ENCODE measurements at places on chromosomes 3 and 15.

GRCh38 chr3:171614318-171614921, 154.2 kb upstream of the TNIK start:
- DNase-seq: no peak

DNA sequence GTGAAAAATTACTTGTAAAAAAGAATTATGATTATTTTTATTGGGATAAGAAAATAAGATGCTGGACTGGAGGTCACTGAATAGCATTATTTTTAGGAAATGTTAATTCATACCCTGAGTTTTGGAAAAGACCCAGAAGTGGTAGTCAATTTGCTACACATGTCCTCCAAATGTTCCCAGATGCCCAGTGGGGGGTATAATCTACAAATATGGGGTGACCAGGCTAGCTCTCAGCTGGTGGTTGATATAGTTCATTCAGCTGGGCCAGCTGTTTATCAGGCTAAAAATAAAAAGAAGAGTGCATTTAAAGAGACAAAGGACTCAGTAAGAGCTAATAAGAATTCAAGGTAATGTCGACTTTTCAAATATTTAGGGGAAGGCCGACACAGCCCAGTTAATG, 402.0 kb upstream of the GOLIM4 start:
- DNase-seq: no peak

- DNase-seq: no peak
Measured at GRCh38 chr3:34225821-34226366, 427.5 kb downstream of the PDCD6IP start.

- no peak for DNase-seq
Measured at GRCh38 chr3:134680796-134681521, 30.1 kb upstream of the KY start.

DNA sequence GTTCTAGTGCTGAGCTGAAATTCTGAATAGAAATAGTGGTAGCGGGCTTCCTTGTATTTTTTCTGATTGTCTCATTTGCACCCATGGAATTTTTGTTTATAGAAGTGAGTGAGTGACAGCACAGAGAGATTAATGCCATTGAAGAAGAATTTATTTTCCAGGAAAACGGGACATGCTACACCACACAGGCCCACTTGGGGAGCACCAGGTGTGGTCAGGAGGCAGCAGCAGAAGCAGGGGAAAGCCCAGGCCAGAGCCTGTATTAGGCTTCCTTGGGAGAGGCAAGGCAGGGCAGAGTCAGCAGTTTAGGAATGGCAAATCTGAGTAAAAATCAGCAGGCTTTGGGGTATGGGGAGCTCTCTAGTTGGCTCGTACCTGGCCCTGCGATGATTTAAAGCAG, 88.4 kb upstream of the ATP11B start:
- DNase-seq: no peak

- no peak for DNase-seq
Measured at GRCh38 chr3:127772273-127772672, 50.0 kb downstream of the MGLL start.

DNA sequence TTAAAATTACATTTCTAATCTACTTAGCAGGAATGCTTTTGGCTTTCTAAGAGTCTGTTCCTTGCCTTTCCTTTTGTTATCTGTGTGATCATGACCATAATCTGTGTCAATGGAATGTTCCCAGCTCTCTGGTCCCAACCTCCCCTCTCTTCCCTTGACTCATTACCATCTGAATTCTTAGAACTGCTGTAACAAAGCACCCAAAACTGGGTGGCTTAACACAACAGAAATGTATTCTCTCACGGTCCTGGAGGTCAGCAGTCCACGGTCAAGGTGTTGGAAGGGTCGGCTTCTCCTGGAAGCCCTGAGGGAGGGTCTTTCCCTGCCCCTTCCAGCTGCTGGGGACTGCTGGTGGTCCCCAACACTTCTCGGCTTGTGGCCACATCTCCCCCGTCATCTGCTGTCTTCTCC, 81.1 kb downstream of the LRRK1 start:
- DNase-seq: no peak

- DNase-seq: peak; percentile 80
Measured at GRCh38 chr15:82749951-82750830, 40.5 kb upstream of the AP3B2 start.

- DNase-seq: no peak
Measured at GRCh38 chr15:53869044-53869805, 109.0 kb upstream of the UNC13C start.

GRCh38 chr3:61903074-61903473, 341.7 kb downstream of the PTPRG start:
- no peak for DNase-seq

DNA sequence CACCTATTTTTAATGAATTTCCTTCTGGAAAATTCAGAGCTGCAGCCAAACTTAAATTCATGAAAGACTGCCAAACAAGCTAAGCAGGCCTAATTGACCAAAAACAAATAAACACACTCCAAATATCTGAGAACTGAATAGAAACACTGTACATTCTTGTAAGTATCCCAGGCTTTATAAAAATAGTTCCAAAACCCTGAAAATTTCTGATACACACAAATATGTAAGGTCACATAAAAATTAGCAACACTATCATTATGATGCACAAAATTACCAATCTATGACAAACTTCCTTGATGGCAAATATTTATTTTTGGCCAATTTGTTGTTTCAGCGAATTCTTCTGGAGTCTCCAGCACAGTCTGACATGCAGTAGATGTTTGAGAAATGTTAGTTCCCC, 117.9 kb upstream of the UBE2E2 start:
- DNase-seq: no peak

GRCh38 chr3:83649692-83650091, 1309.1 kb upstream of the CADM2 start:
- no peak for DNase-seq

GRCh38 chr3:108546247-108546646, 35.9 kb upstream of the MYH15 start:
- DNase-seq: no peak

DNA sequence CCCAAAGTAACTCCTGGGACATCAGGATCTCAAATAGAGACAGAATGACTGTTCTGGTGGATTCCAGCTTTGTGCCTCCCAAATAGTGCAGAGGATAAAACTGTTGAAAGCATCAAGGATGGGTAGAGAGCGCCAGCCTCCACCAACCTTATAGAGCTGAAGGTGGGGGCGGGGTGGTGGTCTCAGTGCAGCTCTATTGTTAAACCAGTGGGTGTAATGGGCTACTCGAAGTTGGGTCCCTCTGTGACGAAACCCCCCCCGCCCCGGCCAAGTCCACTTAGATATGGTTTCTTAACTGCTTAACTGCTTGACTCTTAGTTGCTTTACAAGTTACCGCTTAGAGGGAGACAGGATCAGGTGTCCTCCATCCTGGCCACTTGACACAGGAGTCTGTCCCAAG, 22.7 kb downstream of the DHX30 start:
- no peak for DNase-seq

GRCh38 chr15:39939487-39940452, 5.9 kb downstream of the EIF2AK4 start:
- no peak for DNase-seq

GRCh38 chr3:46061108-46061720, 33.9 kb upstream of the XCR1 start:
- DNase-seq: no peak

DNA sequence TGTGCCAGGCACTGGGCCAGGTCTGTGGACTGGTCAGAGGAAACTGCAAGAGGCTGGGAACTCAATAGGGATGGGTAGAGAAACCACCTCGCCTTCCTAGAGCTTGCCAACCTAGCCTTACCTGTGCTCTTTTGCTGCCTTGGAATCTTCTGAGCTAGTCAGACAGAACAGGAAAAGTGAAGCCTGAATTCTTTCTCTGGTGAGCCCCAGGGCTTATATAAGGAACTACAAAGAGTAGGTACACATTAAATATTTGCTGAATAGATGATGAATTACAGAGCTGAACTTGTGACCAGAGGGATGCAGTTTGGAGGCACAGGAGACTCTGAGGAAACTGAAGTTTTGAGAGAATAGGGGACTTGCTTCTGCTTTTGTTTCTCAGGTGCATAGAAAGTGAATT, 15.6 kb upstream of the FBXW12 start:
- no peak for DNase-seq

- DNase-seq: no peak
Measured at GRCh38 chr15:22806664-22807063, 20.2 kb downstream of the NIPA1 start.

GRCh38 chr3:57943525-57944495, 64.4 kb upstream of the FLNB start:
- no peak for DNase-seq

GRCh38 chr15:68401496-68402431, 30.2 kb downstream of the ITGA11 start:
- DNase-seq: no peak

DNA sequence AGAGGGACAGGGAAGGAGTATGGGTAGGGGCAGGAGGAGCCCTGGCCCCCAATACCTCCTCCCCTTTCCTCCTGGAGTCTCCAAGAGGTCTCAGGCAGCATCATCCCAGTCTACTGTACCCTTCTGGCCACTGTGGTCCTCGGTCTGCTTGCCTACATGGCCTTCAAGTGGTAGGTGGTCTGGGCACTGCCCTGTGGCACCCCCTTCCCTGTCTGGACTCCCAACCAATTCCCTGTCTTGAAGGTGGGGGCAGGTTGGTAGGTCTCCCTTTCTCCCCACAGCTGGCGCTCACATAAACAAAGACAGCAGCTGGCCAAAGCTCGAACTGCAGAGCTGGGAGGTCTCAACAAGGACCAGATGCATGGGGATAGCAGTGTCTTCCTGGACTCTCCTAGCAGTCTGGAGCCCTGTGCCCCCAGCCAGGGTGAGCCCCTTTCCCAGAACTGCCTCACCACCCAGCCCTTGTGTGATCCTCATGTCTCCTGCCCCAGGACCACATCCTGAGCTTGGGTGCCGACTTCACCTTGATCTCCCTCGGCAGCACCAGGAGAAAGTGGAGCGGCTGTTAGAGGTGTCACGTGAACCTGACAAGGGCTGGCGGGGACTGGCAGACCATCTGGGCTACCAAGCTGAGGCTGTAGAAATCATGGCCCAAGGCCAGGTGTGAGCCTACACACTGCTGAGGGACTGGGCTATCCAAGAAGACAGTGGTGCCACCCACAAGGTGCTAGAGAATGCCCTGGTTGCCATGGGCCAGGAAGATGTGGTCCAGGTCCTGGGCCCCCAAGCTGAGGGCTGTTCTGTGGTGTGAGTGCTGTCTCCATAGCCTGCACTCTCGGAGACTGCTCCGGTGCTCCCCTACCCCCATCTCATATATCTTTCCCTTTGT, 33.1 kb downstream of the NBEAL2 start:
- no peak for DNase-seq

GRCh38 chr3:21259896-21260295, 491.1 kb downstream of the ZNF385D start:
- DNase-seq: no peak

DNA sequence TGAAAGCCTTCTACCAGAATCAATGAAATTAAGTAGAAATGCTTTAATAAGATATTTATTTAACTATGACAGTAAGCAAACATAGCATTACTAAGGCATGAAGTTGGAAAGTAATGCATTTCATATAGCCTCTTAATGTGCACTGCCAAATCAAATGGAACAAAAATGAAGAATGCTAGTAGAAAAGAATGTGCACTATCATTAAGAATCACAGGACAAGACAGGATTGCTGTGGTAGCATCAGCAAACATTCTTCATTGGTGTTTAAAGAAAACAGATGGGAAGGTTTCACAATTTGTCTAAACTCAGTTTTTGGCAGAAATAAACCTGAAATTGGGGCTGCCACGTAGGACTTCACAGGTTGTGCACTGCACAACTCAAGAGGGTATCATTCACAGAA, 168.9 kb downstream of the CNTN3 start:
- no peak for DNase-seq

- DNase-seq: no peak
Measured at GRCh38 chr3:42704136-42704841, 1.7 kb upstream of the HHATL start.

DNA sequence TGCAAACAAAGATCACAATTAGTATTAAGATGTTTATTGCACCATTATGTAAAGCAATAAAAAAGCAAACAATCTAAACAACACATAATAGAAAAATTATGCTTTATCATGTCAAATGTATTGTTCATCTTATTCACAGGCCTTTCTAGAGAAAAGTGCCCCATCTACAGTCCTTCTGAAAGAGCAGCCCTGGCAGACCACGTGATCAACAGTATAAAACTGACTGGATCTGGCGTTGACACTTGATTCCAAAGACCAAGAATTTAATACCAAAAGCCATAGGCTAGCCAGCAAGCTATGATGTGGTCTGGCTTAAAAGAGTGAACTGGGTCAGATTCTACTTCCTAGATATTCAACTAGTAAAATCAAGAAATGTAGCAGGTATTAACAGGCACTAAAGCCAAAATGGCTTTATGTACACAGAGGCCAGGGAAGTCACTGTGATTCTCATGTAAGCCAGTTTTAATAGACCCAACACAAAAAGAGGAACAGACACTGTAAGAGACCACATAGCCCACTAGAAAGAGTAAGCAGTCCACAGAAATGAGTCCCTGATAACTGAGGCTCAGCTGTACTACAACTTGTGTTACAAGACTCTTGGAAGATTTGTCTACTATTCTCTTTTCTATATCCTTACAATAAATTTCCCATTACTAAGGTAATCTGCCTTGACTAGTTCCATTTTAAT, 32.5 kb downstream of the DMXL2 start:
- DNase-seq: no peak

GRCh38 chr3:64816355-64816754, 128.6 kb upstream of the ADAMTS9 start:
- no peak for DNase-seq

- DNase-seq: no peak
Measured at GRCh38 chr15:58063614-58064013, 1.9 kb downstream of the ALDH1A2 start.

DNA sequence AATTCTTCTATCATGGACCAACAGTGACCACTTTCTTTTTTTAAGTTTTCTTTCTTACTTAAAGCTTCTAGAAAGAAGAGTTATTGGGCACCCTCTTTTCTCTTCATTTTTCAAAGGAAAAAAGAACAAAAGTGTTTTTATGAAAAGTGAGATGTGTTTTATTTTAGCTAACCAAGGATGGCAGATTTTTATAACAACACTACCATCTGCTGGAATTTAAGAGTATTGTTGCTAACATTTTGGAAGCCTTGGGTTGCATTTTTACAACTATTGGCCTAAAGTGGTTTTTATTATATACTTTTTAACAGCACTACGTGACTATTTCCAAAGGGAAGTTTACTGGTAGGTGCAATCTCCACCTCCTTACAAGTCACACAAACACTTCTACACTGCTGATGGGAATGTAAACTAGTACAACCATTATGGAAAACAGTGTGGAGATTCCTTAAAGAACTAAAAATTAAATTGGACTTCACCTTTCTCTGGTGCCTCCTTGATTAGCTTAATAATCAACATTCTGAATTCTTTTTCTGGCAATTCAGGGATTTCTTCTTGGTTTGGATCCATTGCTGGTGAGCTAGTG, 237.7 kb upstream of the AGTR1 start:
- no peak for DNase-seq

Measured in stimulated activated CD4-positive, alpha-beta T cell treated with anti-CD3 and anti-CD28 coated beads, Interleukin-2, amount 100 ng/mL, for 4 hours (primary cell).